ENCODE measurements at places on chromosomes 4 and X.

DNA sequence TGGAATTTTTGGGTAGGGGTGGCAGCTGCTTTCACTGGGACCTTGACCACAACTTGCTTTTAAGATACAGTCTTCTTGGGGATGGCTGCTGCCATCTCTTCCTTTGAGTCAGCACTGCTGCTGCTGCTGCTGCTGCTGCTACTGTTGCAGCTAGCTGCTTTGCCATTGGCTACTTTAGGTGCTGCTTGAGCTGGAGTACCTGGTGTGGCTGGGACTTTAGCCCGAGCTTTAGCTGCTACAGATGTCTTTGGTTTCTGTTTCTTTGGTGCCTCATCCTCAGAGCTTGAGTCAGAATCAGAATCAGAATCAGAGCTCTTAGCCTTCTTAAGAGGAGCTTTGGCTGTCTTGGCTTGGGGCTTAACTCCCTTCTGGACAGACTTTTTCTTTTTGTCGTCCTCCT lies 52.2 kb downstream of the FAM9B start:
- DNase-seq, result no peak

DNA sequence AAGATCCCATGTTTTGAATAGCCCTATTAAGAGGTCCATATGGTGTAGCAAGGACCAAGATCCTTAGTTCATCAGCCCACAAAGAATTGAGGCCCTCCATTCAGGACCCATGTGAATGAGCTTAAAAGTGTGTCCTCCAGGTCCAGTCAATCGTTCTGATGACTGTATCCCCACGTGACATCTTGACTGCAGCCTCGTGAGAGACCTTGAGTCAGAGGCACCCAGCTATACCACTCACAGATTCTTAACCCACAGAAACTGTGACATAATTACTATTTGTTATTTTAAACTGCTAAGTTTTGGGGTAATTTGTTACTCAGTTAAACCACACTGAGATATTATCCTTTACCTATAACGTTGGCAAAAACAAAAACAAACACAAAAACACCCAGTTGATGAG lies 62.4 kb downstream of the ZNF182 start:
- DNase-seq, result no peak

- no peak for DNase-seq
Measured at GRCh38 chr4:3070709-3071500, 3.4 kb downstream of the HTT-AS start.

DNA sequence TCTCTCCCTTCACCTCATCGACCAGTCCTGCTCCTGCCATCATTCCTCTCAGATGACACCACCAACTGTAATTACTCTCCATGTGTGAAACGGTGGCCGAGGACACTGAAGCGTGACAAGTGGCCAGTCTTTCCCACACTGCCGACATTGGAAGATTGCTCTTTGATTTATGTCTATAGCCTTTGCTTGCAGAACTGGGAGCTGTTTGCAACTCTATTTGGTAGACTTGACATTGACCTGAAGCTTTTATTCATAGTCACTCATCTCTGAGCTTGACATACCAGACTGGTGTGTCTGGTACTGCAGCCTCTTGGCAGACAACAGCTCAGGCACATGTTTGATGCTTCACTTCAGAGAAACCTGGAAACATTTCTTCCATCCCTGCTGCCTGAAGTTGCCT lies 121.8 kb upstream of the GALNT7 start:
- DNase-seq, result no peak

- DNase-seq, result no peak
Measured at GRCh38 chr4:20403290-20403689, 151.6 kb downstream of the SLIT2 start.

- no peak for DNase-seq
Measured at GRCh38 chr4:140841186-140841585, 85.0 kb upstream of the TBC1D9 start.

GRCh38 chrX:53239474-53239873 lies 14.5 kb upstream of the KDM5C start:
- no peak for DNase-seq

DNA sequence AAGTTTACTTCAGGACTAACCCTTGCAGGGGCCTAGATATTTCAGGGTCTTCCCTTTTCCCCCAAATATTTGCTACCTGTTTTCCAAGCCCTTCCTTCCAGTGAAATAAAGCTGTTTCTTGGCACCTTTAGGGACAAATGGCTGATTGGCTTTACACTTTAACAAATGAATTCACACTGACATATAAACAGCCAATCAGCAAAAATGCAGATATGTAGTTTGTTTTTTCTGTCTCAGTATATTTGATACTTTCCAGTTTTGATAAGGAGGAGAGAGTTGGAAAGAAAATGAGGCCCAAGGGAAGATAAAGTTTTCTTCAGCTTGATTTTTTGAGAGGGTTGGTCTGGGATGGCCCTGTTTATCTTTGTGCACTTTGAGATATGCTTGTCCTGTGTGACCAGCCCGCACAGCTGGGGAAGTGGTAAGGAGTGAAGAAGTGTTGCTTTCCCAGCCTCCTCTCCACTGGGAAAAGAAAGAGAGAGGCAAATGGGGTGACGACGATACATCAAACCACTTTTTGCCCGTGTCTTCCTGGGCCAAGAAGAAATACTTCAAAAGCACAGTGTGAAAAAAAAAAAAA lies 67.5 kb downstream of the MGST2 start:
- no peak for DNase-seq

DNA sequence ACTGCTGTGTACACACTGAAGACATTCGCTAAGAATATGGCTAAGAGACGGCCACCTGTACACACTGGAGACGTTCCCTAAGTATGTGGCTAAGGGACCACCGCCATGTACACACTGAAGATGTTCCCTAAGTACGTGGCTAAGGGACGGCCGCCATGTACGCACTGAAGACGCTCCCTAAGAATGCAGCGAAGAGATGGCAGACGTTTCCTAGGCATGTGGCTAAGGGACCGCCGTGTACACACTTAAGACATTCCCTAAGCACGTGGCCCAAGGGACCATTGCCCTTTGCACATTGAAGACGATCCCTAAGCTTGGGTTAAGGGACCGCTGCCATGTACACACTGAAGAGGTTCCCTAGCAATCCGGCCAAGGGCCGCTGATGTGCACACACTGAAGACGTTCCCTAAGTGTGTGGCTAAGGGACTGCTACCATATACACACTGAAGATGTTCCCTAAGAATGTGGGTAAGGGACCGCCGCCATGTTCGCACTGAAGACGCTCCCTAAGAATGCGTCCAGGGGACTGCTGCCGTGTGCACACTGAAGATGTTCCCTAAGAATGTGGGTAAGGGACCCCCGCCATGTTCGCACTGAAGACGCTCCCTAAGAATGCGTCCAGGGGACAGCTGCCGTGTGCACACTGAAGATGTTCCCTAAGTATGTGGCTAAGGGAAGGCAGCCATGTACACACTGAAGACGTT lies 36.7 kb downstream of the DHRSX start:
- DNase-seq, result no peak

DNA sequence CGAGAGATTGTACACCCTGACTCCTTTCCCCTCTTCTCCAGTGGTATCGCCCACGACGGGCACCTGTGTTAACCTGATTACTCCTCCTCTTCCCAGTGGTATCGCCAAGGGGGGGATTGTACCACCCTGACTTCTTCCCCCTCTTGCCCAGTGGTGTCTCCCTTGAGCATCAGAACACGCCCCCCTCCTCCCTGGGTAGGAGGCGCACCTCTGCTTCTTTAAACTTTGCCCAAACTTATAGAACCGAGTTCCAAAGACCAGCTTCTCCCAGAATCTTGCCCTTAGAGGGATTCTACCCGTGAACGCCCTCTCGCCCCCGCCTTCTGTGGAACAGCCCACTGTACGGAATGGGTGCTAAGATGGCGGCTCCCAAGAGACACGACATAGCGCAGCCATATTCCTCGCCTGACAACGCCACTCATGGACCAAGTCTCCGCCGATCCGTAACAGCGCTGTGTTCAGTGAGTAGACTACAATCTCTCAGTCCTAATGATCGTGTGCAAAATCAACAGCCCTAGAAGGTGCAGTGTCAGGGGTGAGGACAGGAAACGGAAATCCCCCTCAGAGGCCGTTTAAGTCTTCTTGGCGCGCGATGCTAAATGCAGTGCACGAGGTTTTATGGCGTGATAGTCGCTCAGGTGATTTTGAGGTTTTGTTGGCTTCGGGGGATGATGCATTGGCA lies 4.2 kb upstream of the ZNF157 start:
- DNase-seq, result no peak

DNA sequence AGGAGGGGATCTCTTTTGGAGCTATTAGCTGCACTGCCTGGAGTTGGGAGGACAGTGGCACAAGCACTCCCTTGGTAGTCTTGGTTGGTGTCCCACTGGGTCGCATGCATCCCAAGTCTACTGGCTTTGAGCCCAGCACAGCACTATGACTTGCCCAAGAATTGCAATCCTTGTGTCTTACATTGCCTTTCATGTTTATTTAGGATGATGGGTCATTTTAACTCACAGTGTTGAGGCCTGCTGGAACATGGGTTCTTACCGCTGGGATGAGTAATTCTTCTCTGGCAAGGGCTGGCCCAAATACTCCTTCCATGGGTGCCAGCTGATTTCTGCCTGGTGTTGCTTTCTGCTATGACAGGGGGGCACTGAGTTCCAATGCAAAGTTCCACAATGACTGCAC lies 185.5 kb downstream of the TEX13C start:
- DNase-seq, result no peak

DNA sequence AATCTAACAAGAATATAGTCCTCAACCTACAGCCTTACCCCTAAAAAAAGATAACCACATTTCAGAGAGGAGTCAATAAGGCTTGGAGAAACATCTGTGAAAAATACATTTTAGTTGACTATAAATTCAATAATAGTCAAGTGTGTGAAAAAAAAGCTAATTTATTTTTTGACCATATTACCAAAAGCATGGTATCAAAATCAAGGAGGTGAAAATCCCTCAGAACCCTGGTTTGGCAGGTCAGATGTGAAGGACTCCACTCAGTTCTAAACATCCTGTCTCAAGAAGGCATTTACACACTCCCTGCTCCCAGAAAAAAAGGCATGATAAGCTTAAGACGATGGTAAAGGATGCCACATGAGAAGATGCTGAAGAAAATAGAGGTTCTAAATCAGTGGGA lies 745.1 kb upstream of the TENM3 start:
- no peak for DNase-seq

GRCh38 chr4:156111686-156112085 lies 158.0 kb upstream of the CTSO start:
- no peak for DNase-seq

- no peak for DNase-seq
Measured at GRCh38 chrX:132638313-132638712, 149.5 kb upstream of the MBNL3 start.

DNA sequence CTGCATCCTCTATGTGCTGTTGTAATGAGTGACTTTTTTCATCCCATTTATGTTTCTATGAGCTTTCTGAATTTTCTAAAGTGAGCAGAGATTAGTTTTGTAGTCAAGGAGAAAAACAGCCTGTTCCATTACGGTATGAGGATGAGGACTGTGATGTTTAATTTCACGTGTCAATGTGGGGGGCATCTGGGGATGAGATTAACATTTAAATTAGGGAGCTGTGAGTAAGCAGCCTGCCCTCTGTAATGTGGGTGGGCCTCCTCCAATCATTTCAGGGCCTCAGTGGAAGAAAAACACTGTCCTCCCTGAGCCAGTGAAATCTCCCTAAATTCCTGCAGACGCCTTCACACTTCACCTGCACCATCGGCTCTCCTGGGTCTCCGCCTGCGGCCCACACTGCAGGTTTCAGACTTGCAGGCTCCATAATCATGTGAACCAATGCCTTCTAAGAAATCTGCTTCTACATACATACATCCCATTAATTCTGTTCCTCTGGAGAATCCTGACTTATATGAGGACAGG lies 121.7 kb downstream of the AFAP1 start:
- no peak for DNase-seq

DNA sequence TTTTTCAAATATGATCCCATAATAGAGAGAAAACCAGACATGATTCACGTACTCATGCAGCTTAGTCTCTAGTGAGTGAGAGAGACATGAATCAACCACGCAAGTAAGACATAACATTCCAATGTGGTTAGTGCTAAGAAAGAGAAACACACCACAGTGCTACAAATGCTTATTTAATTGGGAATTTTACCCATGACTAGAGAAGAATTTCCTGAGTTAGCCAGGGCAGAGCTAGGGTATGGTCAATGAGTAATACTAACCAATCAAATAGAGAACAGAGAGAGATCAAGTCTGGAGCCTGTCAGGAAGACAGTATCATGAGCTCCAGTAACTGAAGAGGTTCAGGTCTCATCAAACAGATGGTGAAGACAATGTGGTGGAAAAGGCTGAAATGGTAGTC lies 495.2 kb downstream of the PDGFC start:
- DNase-seq, result no peak

GRCh38 chrX:132563976-132564375 lies 75.1 kb upstream of the MBNL3 start:
- DNase-seq, result no peak

GRCh38 chrX:139194571-139195280 lies 335.8 kb upstream of the F9 start:
- DNase-seq, result no peak

GRCh38 chr4:128060121-128060698 lies 902 bp upstream of the LARP1B start:
- DNase-seq, result peak; percentile 10

DNA sequence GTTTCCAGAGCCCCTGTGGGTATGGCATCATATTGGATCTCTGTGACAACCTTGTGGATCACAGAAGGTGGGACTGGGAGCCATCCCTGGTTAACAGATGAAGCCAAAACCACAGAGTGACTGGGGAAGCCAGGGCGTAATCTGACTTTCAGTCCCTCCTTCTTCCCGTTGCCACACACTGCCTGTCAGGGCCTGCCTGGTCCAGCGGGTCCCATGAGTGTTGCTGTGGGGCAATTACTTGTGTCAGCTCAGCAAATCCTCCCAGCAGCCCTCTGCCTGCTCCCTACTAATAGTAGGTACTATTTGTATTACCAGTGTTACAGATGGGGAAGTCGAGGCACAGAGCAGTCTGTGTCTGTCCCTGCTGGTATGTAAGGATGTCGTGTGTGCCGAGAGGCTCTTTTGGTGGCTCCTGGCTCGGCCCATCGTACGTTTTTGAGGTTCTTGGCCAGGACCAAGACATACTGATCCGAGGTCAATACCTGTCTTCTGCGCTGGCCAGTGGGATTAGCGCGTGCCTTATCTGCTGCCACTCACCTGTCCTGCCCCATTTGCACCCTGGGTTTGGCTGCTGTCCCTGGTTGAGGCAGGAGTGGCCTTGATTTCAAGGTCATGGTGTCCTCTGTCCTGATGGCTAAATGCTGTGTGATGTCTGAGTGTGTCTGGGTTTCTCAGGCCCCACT lies 5.7 kb downstream of the NSG1 start:
- DNase-seq, result no peak

DNA sequence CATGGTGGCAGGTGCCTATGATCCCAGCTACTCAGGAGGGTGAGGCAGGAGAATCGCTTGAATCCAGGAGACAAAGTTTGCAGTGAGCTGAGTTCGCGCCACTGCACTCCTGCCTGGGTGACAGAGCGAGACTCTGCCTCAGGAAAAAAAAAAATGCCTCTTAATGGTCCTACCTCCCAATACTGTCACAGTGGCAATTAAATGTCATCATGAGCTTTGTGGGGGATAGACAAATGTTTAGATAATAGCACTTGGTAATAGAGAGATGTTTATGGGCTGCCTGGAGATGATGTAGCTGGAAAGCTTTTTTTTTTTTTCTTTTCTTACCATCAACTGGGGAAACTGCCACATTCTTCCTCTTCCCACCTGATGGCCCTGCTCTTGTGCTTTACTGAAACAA lies 33.0 kb downstream of the GRK4 start:
- DNase-seq, result no peak

- no peak for DNase-seq
Measured at GRCh38 chr4:4472344-4472958, 69.4 kb downstream of the STX18 start.

- DNase-seq, result no peak
Measured at GRCh38 chrX:103586314-103586646, 965 bp downstream of the TCEAL4 start.

GRCh38 chr4:99300934-99301333 lies 10.1 kb upstream of the ADH1A start:
- DNase-seq, result peak; percentile 88

Measured in osteocyte (in vitro differentiated cells).